SK-N-SH (cell line): ENCODE measurements at places on chromosomes 6 and 20.

GRCh38 chr6:139544701-139545057, 170.2 kb upstream of the CITED2 start:
- DNase-seq: no peak

- no peak for DNase-seq
Measured at GRCh38 chr20:62205618-62206387, 14.3 kb downstream of the HRH3 start.

DNA sequence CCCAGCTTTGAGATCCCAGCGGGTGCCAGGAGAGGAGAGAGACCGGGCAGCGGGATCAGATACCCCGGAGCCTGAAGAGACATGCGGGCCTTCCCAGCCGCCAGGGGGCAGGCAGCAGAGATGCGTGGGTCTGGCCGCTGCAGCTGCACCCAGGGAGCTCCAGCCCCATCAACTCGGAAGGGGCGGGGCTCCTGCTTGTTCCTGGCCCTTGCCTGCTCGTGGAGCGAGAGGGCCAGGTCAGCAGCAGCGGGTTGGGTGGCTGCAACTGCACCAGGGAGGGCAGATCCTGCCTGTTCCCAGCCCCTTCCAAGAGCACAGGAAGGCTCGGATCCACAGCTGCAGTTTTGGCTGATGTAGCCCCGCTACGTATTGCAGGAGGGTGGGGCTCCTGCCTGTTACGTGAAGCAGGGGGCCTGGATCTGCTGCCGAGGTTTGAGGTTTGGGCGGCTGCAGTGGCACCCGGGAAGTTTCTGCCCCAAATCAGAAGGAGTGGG, 532.8 kb downstream of the RFPL4B start:
- DNase-seq: no peak

DNA sequence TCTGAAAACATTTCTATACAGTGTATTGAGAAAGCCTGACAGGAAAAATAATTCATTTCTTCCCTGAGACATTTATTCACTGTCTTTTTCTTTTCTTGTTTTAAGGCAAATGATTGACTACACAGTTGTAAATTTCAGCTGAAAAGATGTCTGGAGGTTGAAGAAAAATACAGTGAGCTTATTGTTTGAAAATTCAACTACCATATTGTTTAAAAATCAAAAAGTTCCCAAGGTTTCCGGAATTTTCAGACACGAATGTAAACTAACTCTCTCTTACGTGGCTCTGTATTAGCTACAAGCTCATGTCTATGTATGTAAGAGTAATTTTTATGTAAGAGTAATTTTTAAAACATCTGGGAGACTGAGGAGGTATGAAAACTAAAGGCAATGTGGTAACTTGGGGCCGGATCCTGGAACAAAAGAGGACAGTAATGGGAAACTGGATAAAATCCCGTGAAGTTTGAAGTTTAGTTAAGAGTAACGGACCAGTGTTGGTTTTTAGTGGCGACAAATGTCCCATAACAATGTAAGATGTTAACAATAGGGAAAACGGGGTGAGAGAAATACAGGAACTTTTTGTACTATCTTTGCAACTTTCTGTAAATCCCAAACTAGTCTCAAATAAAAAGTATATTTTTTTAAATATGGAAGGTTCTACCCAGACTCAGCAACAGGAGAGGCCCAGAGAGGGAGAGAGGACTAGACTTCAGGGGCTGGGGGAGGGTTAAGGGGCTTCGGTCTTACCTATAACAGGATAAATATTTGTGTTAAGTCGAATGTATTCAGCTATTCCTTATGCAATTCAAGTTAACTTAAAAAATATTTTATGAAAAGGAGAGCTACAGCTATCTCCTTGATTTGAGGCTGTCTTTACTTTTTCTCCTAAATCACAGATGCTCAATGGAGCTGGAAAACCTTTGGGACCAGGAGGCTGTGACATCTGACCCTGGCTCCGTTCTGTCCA, 1.3 kb downstream of the PTGIS start:
- DNase-seq: no peak
